ENCODE measurements at places on chromosomes 11 and 22.

DNA sequence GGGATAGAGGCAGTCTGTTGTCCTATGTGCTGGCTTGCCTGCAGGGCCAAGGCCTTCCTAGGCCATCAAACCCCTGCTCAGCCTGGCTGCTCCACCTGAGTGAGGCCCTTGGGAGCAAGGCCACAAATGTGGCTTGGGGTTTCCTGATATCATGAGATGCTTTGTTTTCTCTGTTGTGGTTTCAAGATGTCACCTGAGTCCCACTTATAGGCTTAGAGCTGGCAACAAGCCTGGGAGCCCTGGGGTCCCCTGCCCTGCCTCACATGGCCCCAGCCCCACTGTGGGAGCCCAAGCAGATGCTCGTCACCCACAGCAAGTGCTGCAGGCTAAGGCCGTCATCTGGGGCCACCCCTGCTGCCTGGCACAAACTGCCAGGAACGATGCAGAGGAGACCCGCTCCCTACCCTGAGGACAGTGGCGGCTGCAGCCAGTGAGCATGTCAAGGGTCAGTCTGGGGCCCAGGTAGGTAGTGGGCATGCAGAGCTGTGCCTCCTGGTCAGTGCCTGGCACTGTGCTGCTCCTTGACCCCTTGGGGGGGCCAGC lies 75.4 kb upstream of the KCNQ1OT1 start:
- no peak for DNase-seq

DNA sequence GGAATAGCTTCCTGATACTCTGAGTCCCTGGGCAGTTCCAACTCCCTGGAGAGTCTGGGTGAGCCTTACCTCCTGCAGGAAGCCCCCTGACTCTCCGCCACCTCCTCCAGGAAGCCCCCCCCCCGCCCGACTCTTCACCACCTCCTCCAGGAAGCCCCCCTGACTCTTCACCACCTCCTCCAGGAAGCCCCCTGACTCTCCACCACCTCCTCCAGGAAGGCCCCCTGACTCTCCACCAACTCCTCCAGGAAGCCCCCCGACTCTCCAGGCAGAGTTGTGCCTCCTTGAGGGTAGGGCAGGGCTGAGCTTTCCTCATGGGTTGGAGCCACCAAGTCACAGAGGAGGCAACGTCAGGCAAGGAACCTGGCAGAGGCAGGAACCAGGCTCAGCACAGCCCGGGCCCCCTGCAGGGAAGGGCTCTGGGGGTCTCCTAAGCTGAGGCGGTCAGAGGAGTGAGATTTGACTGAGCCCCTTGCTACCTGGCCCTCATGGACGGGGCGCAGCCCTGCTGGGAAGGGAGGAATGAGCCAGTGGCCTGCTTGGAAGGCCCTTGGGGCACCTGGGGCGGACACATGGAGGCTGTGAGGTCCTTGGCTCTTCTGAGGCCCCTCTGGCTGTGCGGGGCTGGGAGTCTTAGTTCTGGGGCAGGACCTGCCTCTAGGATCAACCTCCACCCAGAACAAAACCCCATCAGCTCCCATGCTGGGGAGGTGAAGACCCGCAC lies 18.1 kb downstream of the MRGPRG start:
- no peak for DNase-seq

DNA sequence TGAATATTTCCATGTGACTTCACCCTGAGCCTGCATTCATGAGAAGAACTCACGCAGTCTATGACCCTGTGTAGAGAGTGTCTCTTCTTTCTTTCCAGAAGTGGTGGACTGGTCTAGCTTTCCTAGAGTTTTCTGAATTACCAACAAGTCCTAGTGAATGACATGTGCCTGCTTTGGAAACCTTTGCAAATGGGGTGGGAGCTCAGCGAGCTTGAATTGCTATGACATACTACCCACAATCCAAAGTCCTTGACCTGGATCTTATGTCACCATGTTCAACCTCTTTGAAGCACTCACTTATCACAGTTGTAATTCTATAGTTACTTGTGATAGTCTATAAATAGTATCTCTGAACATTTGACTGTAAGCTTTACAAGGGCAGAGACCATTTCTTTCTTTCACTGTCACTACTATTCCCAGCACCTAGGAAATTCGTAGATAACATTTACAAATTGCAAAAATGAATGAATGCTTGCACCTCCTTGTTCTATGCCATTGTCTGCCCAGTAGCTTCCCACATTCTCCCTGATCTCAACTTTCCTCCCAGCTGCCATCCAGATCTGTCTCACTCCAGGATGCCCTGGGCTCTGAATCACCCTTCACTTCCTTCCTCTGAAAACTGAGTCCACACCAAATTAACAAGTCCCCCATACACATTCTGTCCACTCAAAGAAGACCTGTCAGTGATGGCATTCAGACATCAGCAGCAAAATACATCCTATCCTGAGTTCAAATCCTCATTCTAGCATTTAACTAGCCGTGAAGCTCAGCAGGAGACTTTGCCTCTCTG lies 201.9 kb upstream of the SESN3 start:
- no peak for DNase-seq

DNA sequence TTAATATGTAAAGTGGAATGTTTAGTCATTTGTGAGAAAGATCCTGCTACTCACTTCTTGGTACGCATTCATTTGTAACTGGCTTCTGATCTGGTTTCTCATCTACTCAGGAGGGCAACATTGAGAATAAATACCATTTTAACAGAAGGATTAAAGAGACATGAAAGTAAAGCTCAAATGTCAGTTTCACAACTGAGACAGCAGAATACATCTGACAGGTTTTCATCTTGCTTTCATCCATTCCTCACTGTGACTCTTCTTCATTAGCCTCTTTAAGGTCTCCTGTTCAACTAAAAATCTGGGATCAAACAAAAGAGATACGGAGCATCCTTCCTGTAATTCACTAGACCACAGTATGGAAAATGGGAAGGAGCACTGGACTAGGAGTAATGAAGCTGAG lies 31.4 kb upstream of the CCDC89 start:
- DNase-seq, result no peak

DNA sequence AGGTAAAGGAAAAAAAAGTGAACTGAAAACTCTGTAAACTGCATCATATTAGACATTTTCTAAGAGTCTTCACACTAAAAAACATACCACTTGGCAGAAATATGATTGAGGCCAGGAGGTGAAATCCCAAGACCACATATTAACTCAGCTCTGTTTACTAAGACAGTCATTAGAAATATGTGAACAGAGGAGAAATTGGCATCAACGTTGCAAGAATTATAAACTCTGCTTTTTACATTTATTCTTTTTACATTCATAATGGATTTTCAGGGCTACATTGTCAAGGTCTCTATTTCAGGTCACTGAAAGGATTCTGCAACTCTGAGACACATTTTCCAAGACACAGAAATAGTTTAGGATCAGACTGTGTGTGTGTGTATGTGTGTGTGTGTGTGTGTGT lies 1364.0 kb downstream of the LRRC4C start:
- DNase-seq, result no peak

GRCh38 chr11:9344061-9344680 lies 29.8 kb upstream of the TMEM41B start:
- no peak for DNase-seq

DNA sequence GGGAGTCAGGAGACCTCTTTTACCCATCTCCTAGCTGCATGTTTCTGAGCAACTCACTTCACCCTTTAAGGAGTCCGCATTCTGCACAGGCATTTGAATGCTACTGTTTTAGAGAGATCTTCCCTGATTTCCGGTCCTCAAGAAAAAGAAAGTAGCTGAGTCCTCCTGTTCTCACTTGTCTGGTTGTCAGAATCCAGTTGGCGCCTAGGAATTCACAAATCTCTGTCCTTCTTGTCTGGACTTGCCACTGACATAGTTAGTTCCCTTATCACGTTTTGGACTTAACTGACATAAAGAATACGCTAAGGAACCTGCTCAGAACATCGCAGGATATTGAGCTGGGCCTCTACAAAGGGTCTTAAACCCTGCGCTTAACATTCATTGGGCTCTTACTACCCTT lies 61.3 kb upstream of the OR5P2 start:
- DNase-seq, result no peak

GRCh38 chr11:133175103-133175502 lies 357.2 kb downstream of the OPCML start:
- DNase-seq, result no peak

DNA sequence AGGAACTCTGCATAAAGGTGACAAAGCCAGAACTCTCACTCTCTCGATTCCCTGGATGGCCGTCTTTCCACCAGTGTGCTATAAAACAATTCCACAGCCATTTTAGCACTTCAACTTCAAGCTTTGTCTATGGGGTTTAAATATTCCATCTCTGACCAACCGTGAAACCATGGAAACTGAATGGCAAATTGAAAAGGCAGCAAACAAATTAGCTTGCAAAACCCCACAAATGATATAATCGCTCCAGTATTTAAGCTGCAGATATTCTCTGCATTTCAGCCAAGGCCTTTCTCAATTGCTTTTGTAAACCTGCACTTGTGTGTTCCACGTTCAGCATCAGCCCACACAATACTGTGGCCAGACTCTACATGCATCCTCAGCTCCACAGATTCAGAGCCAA lies 131.7 kb upstream of the ISX start:
- DNase-seq, result no peak

GRCh38 chr11:2945031-2945756 lies 16.0 kb upstream of the PHLDA2 start:
- no peak for DNase-seq

GRCh38 chr22:47994601-47995263 lies 1232.3 kb downstream of the TBC1D22A start:
- no peak for DNase-seq

DNA sequence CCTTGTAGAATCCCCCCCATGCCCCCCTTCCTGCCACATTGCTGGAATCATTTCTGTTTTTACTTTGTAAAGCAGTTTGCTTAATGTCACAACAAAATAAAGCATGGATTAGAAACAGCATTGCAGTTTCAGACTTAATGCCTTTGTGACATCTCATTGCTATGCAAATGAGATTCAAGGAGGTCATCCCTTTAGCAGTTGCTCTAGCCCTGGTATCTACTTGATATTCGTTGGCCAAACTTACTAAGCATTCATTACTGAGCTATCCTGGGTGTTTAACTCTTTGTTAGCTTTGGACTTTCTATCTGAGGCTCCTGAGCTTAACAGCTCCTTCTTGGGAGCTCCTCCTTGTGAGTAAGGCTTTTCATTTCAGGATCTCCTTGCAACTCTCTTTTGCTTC lies 16.3 kb downstream of the FAT3 start:
- DNase-seq, result no peak

- no peak for DNase-seq
Observed at GRCh38 chr11:133500435-133500834, 31.9 kb downstream of the OPCML start.

GRCh38 chr22:29797351-29797750 lies 30.2 kb downstream of the UQCR10 start:
- no peak for DNase-seq

- DNase-seq, result no peak
Observed at GRCh38 chr22:25484521-25485315, 79.8 kb upstream of the GRK3 start.

- no peak for DNase-seq
Observed at GRCh38 chr11:118857385-118857784, 26.3 kb upstream of the CXCR5 start.

Measured in GM12892 (cell line).